ENCODE measurements at places on chromosomes 7 and 10.

- peak; percentile 91 for DNase-seq
Measured at GRCh38 chr10:34815185-34816084, at the start of gene PARD3. TSS of gene PARD3 (minus strand) at chr10:34815296. CDS start at chr10:34814995, 301 bp downstream.

DNA sequence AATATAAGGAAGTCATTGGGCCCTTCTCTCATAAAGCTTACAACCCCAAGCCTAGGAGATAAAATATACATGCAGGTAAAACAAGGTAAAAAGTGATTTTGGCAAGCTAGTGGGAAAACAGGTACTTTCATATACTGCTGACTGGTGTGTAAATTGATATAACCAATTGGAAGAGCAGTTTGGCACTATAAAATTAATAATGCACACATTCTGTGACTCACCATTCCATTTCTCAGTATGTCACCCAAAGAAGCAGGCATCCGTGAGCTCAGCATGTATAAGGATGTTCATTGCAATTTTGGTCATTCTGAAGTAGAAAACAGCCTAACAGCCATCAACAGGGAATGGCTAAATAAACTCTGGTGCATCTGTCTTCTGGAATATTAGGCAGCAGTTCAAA lies 2.9 kb downstream of the MACROH2A2 start:
- DNase-seq = no peak

DNA sequence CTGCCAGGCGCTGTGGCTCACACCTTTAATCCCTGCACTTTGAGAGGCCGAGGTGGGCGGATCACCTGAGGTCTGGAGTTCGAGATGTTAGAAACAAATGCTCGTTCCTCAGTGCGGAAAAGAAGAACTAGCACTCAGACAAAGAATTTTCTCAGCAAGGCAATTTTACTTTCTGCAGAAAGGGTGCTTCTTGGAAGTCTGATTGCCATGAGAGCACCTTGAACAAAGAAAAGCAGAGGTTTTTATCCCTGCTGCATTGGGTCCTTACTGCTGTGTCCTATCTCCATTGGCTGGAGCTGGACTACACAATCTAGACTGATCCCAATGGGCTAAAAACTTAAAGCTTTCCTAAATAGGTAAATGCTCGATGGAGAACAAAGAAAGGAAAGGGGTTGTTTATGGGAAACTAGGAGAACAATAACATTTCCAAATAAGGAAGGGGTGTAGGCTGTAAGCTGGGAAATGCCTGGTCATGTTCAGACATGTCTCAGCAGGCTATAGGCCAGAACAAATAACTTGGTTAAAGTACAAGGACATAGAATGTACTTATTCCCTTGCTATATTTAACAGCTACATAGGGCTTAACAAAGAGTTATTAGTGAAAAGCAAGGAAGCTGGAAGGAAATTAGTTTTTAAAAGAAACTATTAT lies 26.1 kb upstream of the ACTR3B start:
- no peak for DNase-seq

GRCh38 chr10:132457328-132458070 lies 60.5 kb downstream of the PWWP2B start:
- DNase-seq = no peak

DNA sequence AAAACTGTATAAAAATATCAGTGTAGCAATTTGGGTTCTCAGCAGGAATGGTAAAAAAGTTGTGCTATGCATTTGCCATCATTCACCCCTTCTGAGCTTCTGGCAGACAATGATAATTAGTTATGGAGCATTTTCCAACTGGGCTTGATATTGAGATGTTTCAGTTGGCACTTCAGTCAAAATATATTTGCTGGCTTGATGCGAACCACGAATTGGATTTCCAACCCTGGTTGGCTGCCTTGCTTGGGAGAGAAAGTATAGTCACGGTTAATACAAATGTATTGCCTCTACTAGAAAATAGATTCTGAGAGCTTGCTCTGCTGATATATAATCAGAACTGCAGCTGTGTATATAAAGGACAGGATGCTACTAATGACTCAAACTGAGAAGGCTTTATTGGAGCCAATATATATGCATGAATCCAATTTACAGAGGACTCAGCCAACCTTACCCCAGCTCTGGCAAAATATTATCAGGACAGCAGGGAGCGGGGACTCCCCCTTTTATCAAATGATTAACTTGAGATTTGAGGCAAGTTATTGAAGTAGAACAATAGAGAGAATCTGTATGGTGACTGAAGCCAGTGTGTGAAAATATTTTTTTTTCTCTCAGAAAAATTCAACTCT lies 219.8 kb upstream of the SMIM30 start:
- no peak for DNase-seq

GRCh38 chr10:62818426-62819011 lies 2.4 kb upstream of the EGR2 start:
- DNase-seq = no peak

- DNase-seq = peak; percentile 33
Measured at GRCh38 chr7:150986099-150986512, 4.7 kb upstream of the NOS3 start.

GRCh38 chr7:55155351-55156117 lies 136.7 kb downstream of the EGFR start:
- no peak for DNase-seq

- no peak for DNase-seq
Measured at GRCh38 chr10:8456386-8456785, 401.9 kb downstream of the GATA3 start.

- DNase-seq = no peak
Measured at GRCh38 chr7:43496596-43496995, 86.3 kb upstream of the STK17A start.

GRCh38 chr10:116961406-116962251 lies 43.4 kb downstream of the SHTN1 start:
- DNase-seq = no peak

DNA sequence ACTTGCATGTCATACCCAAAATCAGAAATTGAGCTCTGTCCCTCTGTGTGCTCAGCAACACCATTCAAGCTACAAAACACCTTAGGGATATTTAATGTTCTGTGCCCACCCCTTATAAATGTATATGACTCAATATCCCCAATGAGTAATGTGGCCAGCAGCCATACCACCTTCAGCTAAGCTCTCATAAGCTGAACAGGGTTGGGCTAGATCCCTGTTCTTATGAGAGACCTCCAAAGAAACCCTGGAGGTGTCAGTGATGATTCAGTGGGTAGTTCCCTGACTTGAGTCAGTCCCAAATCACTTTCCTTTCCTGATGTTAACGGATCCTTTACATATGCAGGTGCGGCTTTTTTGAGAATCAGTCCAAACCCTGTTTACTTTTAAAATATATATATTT lies 253.8 kb downstream of the CREB5 start:
- no peak for DNase-seq

DNA sequence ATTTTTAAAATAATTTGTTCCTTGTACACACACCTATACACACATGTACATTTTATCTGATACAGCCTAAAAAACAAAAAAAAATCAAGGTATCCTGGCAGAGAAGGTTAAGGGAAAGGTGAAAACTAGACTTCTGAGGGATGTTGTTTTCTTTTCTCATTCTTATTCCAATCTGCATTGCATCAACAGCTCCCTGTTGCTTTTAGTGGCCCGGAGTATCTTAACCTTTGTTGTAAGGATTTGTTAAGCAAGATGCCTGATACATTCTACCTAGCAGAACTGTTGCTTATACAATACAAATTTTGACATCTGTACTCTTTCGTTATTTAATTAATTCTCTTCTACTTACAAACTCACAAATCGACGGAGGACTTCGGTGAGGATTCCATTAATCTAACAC lies 167.4 kb downstream of the GNAI1 start:
- no peak for DNase-seq

GRCh38 chr7:6260291-6261187 lies 11.9 kb downstream of the CYTH3 start:
- DNase-seq = no peak

DNA sequence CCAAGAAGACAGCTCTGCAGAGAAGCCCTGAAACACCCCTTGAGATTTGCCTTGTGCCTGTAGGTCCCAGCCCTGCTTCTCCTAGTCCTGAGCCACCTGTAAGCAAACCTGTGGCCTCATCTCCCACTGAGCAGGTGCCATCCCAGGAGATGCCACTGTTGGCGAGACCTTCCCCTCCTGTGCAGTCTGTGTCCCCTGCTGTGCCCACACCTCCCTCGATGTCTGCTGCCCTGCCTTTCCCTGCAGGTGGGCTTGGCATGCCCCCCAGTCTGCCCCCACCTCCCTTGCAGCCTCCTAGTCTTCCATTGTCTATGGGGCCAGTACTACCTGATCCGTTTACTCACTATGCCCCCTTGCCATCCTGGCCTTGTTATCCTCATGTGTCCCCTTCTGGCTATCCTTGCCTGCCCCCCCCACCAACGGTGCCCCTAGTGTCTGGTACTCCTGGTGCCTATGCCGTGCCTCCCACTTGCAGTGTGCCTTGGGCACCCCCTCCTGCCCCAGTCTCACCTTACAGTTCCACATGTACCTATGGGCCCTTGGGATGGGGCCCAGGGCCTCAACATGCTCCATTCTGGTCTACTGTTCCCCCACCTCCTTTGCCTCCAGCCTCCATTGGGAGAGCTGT lies 8.2 kb downstream of the PPRC1 start:
- DNase-seq = no peak

GRCh38 chr10:92756201-92757065 lies 66.7 kb downstream of the HHEX start:
- DNase-seq = no peak

DNA sequence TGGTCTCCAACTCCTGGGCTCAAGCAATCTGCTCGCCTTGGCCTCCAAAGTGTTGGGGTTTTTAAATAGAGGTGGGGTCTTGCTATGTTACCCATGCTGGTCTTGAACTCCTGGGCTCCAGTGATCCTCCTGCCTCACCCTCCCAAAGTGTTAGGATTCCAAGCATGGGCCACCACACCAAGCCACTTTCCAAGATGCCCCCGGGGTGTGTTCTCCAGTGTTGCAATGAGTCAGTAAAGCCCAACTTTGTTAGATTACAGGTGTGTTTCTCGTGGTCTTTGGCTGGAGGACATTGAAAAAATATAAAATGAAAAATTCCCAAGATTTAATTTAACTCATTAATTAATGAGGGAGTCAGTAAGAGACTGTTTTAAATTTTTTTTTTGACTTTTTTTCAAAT lies 29.2 kb downstream of the TACR2 start:
- no peak for DNase-seq

DNA sequence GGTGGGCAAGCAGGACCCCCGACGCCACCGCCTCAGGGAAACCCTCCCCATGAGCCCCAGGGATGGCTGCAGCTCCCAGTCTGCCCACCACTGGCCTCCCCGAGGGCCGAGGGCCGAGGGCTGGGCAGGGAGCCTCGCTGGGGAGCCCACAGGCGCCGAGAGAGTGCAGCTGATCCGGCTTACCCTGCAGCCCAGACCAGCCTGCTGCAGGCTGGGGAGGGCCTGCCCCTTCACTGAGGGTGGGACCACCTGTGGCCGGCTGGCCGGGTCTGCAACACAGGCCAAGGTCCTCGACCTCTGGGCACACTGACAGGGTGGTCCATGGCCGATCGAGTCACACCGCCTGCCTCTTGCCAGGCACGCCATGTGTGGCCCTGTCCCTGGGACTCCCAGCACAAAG lies 27.3 kb upstream of the ADGRA1 start:
- DNase-seq = no peak

DNA sequence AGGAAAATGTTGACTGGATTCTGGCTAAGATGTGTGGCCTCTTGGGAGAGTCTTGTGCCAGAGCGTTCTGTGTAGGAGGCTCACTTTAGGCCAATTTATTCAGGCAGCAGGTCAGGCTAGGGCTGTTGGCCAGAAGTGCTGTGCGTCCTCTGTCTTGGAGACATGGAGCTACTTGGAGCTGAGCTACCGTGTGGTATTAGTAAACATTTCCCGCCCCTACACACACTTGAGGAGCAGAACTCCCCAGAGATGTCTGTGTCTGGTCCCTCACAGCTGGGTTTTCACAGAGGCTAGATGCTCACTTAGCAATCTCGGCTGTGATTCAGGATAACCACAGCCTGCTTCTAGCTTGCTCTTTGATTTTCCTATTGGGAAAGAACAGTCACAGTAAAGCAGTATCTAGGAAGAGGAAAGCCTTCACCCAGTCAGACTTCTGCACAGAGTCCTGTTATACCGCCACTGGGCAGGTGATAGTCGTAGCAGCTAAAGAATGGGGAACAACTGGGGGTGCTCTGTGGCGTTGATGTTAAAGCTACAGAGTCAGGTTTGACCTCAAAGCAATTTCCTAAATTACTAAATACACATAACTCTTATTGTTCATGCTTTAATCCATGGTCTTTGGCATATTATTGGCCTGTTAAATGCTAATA lies 86.7 kb downstream of the MDFIC start:
- no peak for DNase-seq

- no peak for DNase-seq
Measured at GRCh38 chr7:84216472-84216871, 21.9 kb upstream of the SEMA3A start.

GRCh38 chr7:128919881-128920799 lies 9.6 kb upstream of the KCP start:
- DNase-seq = no peak

DNA sequence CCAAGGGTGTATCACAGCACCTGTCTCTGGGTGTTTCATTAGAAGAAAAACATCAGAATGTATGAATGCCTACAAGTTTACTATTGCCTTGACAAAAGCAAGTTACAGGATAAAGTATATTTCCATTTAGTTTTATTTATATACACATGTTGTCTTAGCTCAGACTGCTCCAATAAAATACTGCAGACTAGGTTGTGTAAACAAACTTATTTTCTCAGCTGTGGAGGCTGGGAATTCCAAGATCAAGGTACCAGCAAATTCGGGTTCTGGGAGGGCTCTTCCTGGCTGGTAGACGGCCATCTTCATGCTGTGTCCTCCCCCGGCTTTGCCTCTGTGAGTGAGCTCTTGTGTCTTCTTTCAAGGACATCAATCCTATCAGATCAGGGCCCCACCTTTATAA lies 77.1 kb upstream of the UNC5B start:
- DNase-seq = no peak

DNA sequence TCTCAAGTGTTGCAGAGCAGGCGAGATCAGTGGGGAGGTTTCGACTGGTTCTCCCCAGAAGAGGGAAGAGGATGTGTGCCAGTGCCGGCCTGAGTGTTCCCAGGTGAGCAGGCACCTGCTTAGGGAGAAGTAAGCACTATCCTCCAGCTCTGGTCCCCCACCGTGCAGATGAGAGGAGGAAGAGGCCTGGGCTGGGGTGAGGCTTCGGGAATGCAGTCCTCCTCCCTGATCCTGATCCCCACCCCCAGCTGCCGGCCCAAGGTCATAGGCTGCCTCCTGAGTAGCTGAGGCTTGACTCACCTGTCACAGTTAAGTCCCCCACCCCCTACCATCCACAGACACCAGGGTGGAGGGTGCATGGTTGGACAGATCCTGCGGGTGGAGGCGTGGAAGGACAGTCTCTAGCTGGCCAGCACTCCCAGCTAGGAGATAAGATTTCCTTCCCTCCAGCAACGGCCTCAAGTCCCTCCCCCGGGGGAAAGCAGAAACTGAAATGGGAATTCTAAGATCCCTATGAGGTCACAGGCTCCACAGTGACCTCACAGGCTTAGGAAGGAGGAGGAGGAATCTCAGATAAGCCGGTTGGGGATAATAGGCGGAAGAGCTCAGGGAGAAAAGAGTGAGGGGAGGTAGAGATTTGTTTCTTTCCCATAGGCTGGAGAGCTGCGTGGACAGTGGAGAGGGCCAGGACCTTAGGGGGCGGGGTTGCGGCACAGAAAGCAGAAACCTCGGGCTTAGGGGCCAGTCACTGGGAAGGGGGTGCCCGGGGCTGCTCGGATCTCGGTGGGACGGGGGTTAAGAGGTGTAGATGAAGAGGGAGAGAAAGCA lies 1.0 kb downstream of the LRCH4 start:
- no peak for DNase-seq

Data from HTR-8/SVneo (cell line).